Non-pigmented ciliary epithelial cell (primary cell): ENCODE measurements at places on chromosomes 3 and 15.

DNA sequence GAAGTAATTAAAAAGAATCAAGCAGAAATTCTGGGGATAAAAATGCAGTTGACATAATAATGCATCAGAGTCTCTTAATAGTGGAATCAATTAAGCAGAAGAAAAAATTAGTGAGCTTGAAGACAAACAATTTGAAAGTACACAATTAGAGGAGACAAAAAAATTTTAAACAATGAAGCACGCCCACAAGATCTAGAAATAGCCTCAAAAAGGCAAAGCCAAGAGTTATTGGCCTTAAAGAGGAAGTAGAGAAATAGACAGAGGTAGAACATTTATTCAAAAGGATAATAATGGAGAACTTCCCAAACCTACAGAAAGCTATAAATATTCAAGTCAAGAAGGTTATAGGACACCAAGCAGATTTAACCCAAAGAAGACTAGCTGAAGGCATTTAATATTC, 113.3 kb downstream of the TBC1D2B start:
- DNase-seq = no peak

GRCh38 chr3:81808900-81809299, 47.5 kb upstream of the GBE1 start:
- DNase-seq = no peak

- DNase-seq = no peak
Observed at GRCh38 chr3:147773116-147773630, 364.0 kb downstream of the ZIC1 start.

DNA sequence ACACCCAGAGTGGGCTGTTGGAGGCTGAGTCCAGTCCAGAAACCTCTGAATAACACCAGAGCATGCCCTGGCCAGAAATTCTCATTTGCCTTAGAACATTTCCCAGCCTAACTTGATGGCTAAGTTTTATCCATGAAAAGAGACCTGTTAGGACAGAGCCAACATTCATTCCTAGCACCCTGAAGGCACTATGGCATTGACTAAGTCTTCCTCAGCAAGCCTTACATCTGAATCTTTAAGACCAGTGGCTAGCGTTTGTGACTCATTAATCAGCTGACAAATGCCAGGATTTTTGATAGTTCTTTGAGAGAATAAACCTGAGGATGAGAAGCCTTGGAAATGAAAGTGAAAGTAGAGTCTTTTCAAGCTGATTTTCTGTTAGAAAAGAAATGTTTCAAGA, 1087.1 kb upstream of the ALCAM start:
- no peak for DNase-seq

- DNase-seq = no peak
Observed at GRCh38 chr3:99330924-99331532, 307.4 kb upstream of the COL8A1 start.
